Mammary epithelial cell (primary cell): ENCODE measurements at places on chromosomes 13 and 19. TPM values are rescaled to one million over a fixed set of nuclear protein-coding genes. Genes with fewer than 3 reads are reported as not detected.

DNA sequence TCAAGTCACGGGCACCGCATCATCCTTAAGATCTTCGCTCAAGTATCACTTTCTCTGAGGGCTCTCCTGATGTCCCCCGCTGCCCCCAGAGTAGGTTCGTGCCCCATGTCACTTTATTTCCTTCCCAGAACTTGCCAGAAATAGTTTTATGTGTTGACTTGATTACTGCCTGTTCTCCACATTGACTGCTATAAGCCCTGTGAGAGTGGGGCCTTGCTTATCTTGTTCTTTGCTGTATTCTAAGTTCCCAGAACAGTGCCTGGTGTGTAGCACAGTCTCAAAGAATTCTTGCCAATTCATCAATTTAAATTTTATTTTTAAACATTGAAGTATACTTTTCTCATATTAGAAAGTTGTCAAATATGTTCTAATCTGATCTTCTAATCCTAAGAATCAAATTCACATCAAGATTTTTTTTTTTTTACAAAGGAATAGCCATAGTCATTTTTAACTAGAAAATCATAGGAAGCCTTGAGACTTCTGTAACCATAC, 32.1 kb upstream of the GPR183 start:
- DNase-seq, result no peak

DNA sequence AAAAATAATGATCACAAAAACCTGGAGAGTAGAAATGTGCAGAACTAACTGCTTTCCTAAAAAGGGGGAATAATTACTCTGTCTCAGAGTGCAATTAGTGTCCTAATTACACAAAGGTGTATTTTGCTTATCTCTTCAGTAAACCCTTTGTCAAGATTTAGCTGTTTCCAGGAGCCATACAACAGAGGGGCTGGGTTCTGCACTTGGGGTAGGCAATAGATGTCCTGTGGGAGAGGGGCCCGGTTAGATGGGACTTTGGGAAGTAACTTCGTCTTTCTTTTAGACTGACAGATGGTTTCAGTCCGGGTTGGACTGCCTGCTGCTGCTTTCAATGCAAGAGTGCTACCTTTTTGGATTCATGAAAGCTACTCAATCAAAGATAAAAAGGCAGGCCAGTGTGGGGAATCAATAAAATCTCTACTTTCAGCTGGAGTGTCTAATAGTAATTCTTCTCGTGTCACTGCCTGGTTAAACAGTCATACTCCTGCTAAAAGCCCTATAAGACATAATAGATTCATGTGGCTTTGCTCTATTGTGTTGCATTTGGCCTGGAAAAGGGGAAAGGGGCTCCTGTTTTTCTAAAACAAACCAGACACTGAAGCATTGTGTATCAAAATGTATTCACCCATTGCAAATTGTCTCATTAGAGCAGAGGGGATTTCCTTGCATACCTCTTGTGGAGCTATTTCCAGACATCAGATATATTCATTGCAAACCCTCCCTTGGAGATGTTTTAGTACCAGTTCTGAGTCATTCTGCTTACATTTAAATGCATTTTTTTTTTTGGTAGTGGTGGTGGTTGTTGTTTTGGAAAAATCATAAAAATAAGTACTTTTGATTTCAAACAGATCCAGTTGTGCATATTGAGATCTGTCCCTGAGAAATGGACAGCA, 83.3 kb upstream of the PCDH8 start:
- no peak for DNase-seq

DNA sequence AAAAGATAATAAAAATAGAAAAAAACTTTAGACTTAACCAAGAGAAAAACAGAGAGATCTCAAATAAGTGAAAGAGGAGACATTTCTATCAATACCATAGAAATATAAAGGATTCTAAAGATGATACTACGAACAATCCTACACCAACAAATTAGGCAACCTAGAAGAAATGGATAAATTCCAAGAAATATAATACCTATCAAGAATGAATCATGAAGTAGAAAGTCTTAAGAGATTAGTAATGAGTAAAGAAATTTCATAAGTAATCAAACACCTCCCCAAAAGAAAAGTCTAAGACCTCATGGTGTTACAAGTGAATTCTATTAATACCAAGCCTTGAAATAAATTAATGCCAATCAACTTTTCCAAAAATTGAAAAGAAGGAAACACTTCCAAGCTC, 1584.5 kb upstream of the MIR17HG start:
- DNase-seq, result peak; percentile 41

DNA sequence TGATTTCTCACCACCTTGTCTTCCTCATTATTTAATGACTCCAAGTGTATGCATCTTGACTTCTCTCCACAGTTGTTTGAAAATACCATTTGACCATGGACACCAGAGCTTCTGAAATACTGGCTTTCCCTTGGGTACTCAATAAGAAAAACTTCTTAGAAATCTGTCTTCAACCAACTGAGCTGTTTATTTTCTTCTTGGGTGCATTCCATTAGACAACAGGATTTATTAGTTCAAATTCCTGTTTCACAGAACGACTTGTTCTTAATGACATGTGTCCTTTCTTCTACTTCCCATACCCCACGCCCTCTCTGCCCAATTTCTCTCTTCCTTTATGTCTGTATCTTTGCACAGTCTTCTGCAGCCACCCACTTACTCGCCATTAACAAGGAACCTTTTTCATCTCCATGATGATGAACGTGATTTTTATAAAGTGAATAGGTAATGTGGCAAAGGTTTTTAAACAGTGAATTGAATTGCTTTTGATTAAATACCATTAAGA, 11.3 kb upstream of the ITM2B start:
- DNase-seq, result no peak

DNA sequence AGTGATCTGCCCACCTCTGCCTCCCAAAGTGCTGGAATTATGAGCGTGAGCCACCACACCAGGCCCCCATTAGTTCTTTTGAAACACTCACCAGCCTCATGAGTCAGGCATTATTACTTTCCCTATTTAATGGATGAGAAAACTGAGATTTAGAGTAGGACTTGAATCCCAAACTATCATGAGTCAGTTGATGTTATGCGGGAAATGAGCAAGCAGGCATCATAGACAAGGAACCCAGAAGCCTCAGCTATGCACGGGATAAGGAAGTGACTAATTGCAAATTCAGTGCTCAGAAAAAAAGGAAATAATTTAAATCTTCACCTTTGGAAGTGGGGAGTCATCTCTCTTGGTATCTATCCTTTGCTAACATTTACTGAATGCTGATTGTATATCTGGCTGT, 217.5 kb downstream of the ABCC4 start:
- peak; percentile 65 for DNase-seq

- DNase-seq, result no peak
These were observed 6.6 kb upstream of the ZNF835 start for GRCh38 chr19:56678205-56678604.

DNA sequence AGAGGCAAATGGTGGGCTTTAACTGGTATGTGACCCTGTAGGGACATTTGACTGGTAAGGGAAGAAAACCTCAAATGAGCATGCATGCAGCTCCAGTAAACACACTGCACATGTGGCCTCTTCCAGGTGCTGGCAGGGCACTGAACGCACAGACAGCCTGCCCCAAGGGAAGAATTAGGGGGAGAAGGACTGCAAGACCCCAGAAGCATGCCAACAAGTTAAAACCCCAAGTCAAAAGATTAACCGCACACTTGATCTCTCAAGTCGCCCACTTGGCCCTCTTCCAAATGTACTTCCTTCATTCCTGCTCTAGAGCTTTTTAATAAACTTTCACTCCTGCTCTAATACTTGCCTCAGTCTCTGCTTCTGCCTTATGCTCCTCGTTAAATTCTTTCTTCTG, 46.9 kb upstream of the SLITRK1 start:
- DNase-seq, result no peak

GRCh38 chr13:92767468-92767867, 459.1 kb upstream of the GPC6 start:
- no peak for DNase-seq

GRCh38 chr19:7670150-7670783, 1.4 kb downstream of the RETN start:
- no peak for DNase-seq

DNA sequence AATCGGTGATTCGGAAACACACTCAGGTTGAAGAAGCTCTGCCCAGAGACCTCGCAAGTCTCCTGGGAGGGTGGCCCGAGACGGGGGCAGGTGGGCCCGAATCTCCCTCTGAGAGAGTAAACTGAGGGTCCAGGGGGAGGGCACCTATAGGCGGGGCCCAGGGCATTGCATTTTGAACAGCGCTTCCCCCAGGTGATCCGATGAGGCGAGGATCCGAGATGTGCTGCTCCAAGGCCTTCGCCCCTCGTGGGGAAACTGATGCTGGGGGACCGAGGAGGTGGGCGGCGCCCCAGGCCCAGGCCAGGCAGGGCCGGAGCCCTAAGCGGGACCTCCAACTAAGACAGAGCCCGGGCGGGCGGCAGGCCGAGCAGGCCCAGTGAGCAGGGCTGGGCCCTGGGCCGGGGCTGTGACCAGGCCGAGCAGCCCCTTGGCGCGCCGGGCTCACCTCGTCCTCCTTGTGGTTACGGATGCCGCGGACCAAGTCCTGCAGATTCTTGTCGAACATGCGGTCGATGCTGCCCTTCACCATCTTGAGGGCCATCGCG, 500 bp downstream of the AP3D1 start:
- peak; percentile 14 for DNase-seq

- no peak for DNase-seq
These were observed 348.1 kb downstream of the FOXO1 start for GRCh38 chr13:40318366-40318765.

DNA sequence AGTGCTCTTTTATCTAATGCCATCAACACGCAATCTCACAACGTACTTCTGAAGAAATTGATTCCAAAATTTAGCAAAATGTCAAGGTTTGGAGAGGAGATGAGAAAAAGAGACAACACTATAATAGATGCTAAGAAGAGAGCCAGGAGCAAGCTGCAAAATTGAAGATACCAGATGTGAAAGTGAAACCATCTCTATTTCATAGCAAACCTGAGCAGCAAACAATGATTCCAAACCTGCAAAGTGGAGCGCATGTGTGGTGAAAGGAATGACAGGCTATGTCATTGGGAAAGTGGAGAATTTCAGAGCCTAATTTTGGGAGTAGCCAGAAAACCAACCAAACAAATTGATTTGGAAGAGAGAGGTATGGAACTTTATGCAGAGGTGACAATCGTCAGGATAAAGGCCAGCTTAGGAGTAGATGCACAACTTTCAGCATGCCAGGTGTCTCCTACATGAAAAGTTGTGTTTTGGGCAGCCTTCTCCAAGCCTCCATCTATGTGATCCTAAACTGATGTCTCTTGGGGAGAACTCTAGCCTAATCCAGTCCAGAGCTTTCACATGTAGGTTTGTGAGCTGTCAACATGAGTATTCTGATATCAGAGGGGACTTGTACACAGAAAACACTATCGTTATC, 158.4 kb upstream of the FNDC3A start:
- no peak for DNase-seq

GRCh38 chr13:103066781-103067345, 646 bp upstream of the SLC10A2 start:
- no peak for DNase-seq

GRCh38 chr13:96243376-96243775, 153.5 kb downstream of the HS6ST3 start:
- DNase-seq, result no peak

- DNase-seq, result peak; percentile 80
These were observed at the start of gene FTL for GRCh38 chr19:48965040-48965805. TSS of gene FTL (plus strand) at chr19:48965309. CDS start at chr19:48965508, 199 bp downstream.

Gene ZNF480
- 9.8 and 10.6 TPM in 2 replicates for total RNA-seq

Gene SMG9
- 56.9 and 62.7 TPM in 2 replicates for total RNA-seq

Gene ZNF492
- total RNA-seq, result 0.67 TPM

Gene PROSER1
- 52.4 and 78.3 TPM in 2 replicates for total RNA-seq

Gene ECSIT
- 16.8 and 20.6 TPM in 2 replicates for total RNA-seq

Gene GPR108
- 95.9 and 116 TPM in 2 replicates for total RNA-seq

Gene ERICH4
- total RNA-seq, result not detected

Gene HIF3A
- total RNA-seq, result not detected

Gene PCDH9
- 0.19 and 0.28 TPM in 2 replicates for total RNA-seq
